ENCODE measurements at places on chromosomes 16 and 17.

DNA sequence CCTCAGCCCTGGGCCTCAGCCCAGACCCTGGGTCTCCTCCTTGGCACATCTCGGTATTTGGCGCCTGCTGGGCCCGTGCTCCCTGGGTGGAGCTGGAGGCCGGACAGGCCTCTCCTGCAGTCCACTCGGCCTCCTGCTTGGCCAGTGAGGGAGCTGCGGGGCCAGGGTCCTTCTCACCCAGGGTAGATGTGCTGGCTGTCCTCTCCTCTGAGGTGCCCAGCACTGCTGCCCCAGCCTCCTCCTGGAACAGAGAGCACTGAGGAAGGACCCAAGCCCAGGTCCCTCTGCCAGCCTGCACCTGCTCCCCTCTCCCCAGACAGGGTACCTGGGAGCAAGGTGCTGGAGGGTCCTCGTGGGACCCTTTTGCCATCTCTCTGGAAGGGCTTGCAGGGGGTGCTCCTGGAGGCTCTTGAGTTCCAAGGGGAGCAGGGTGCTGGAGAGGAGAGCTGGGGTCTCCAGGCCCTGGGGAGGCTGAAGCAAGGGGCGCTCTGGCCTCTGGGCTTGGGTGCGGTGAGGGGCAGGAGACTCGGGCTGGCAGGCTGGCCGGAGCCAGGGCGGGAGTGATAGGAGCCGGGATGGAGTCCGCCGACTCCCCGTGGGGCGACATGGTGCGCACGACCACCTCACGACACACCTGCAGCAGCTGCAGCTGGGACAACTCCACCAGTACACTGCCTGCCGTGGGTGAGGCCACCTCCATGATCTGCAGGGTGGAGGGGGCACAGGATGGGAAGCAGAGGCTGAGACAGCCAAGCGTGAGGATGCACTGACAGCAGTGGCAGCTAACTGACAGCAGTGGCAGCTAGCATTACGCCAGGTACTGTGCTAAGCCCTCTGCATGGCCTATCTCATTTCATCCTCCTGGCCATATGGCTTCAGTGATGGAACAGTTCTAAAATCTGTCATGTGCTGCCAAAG, 17.8 kb downstream of the TSPOAP1 start:
- H3K27ac ChIP-seq, result no peak overlapping the region
- no peaks in the 10 kb centered on the region for H3K27me3 ChIP-seq
- no peaks in the 10 kb centered on the region for H3K4me1 ChIP-seq
- no peak overlapping the region for H3K4me3 ChIP-seq
- no peak for DNase-seq

DNA sequence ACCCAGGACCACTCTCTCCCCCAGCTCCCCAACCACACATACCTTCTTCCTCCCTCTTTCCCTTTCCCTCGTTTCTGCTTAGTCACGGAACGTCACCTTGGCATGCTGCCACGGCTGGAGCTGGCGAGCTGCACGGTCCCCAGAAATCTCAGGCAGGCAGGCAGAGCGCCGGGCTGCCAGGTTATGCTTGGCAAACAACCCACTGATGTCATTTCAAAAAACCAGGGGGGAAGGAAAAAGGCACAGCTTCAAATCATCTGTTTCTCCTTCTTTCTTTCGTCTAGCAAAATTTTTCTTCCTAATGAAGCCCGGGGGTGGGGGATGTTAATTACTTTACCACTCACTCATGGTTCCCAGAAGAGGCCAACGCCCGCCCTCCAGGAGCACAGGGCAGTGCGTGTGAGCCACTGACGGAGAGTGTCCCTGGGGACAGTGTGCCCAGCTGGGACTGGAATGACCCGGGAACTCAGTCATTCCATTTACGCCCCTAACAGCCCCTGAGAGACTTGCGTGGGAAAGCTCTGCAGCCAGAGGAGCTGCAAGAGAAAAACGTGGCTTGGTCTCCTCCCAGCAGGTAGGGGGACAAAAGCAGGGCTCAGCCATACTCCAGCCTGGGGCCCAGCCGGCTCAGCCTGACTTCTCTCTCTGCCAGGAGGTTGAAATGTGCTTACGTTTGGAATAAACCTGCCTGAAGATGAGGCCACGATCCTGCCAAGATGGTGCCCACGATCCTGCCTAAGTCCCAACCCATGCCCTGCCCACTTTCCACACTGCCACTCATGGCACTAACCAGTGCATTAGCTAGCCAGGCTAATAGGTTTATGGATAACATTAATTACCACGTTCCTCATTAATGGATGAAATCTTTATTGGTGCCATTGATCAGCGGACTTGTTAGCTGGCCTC, 198.9 kb downstream of the ZFHX3 start:
- H3K36me3 ChIP-seq, result no peaks in the 10 kb centered on the region
- peaks cover 20% of the 10 kb centered on the region for H3K27me3 ChIP-seq
- no peak overlapping the region for H3K4me3 ChIP-seq
- no peak overlapping the region for H3K27ac ChIP-seq

GRCh38 chr16:79845734-79846135, 245.2 kb upstream of the MAF start:
- no peaks in the 10 kb centered on the region for H3K36me3 ChIP-seq
- peaks cover 27% of the 10 kb centered on the region for H3K4me1 ChIP-seq
- no peak for DNase-seq
- peaks cover 5% of the 10 kb centered on the region for H3K27me3 ChIP-seq

GRCh38 chr16:19717314-19717713, 713 bp downstream of the KNOP1 start:
- H3K27me3 ChIP-seq, result no peaks in the 10 kb centered on the region
- peak overlapping the region; percentile 80 for H3K27ac ChIP-seq
- peaks cover 24% of the 10 kb centered on the region for H3K4me1 ChIP-seq
- H3K4me3 ChIP-seq, result peak overlapping the region; percentile 93
- peaks cover 15% of the 10 kb centered on the region for H3K36me3 ChIP-seq

GRCh38 chr17:45247429-45248131, 14.3 kb downstream of the SPATA32 start:
- peak overlapping the region; percentile 87 for H3K4me3 ChIP-seq
- H3K4me1 ChIP-seq, result peaks cover 68% of the 10 kb centered on the region
- peaks cover 61% of the 10 kb centered on the region for H3K36me3 ChIP-seq
- peak overlapping the region; percentile 93 for H3K27ac ChIP-seq
- H3K27me3 ChIP-seq, result peaks cover 5% of the 10 kb centered on the region

DNA sequence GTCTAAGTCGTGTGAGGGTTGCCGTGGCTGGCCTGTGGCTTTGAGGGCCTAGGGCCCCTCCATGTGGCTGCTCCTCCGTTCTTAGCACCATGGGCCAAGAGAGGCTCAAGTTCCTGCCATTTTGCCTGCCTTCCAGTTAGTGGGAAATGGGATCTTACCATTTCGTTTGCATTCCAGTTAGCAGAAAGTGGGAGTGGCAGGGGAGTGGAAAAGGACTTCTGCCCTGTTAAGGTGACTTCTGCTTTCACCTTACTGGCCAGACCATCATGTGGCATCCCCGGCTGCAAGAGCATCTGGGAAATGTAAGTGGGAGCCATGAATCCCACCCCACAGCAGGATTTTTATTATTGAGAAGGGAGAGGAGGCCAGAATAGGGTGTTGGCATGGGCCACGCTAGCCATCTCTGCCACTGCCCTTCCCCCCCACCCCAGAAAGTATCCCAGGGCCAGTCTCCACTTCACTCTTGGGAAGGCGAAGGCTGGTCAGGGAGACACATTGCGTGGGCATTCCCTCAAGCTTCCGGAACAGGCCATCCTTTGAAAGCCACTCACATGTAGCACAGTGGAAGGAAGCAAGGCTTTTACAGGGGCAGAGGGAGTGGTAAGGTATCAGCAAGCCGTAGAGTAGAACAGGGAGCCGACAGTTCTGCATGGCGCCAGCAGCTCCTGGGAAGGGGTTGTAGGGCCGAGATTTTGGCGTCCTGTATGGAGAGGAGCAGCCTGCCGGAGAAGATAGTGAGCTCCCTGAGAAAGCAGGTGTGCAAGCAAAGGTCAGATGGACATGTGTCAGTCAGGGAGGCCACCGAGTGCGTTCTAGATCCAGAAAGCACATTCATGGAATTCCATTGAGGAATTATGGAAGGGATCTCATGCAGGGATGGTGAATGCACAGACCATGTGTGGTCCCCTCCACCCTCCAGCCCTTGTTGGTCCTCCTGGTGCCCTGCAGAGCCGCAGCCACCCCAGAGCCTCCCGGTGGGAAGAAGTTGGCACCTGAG, 33.4 kb downstream of the CMIP start:
- no peaks in the 10 kb centered on the region for H3K27me3 ChIP-seq
- no peak overlapping the region for H3K4me3 ChIP-seq
- DNase-seq, result no peak
- no peak overlapping the region for H3K27ac ChIP-seq
- H3K4me1 ChIP-seq, result peaks cover 73% of the 10 kb centered on the region

Measured in activated naive CD4-positive, alpha-beta T cell treated with anti-CD3 and anti-CD28 coated beads, Interleukin-2, amount 10 ng/mL, durations not matched to agents 7 days and 5 days (primary cell).